SK-N-SH (cell line): ENCODE measurements at places on chromosomes 5 and 9.

DNA sequence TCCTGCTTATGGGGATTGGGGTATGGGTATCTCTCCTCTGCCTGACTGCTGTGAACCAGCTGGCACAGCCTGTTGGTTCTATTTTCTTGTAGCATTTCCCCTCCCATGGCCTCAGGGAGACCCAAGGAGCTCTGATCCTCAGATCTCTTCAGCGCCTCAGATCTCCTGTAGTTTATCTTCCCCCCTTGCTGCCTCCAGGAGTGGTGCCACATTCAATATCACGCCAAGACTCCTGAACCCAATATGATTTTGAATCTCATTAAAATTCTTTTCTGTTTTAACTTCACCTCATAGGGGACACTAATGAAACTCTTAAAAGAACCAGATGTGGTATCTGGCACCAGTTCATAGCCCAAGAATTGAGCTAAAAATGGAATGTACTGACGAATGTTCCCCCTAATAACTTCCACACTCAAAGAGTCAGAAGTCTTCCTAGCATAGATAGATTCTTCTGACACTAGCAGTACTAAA lies 59.6 kb upstream of the LIFR start:
- H3K27ac ChIP-seq = peak overlapping the region; percentile 3; the same call in 1 of the 2 replicates
- H3K27me3 ChIP-seq = no peaks in the 10 kb centered on the region
- no peak for DNase-seq
- no peaks in the 10 kb centered on the region for H3K36me3 ChIP-seq
- H3K4me3 ChIP-seq = no peak overlapping the region

DNA sequence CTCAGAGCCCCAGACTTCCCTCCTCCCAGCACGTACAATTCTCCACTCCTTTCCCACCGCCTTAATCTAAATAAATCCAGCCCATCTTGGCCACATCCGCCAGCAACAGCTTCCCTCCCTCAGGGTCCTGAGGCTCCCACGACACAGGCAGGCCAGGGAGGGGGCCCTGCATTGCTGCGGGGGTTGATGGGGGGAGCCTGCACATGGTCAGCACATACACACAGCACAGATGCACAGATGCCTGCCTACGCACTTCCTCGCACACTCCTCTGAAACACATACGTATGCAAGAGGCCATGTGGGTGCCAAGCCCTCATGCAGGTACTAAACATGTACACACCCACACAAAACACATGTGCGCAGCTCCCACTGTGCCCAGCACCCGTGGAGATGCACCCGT lies 14.8 kb downstream of the PDGFRB start:
- peak overlapping the region; percentile 92 for H3K27ac ChIP-seq

GRCh38 chr9:12851341-12852090 lies 76.7 kb downstream of the LURAP1L start:
- no peak for DNase-seq
- no peak overlapping the region for H3K27ac ChIP-seq
- H3K36me3 ChIP-seq = no peaks in the 10 kb centered on the region
- H3K27me3 ChIP-seq = no peaks in the 10 kb centered on the region

- H3K4me3 ChIP-seq = no peak overlapping the region
- H3K27me3 ChIP-seq = no peaks in the 10 kb centered on the region
- no peaks in the 10 kb centered on the region; the same call in 1 of the 2 replicates for H3K36me3 ChIP-seq
- no peaks in the 10 kb centered on the region for H3K4me1 ChIP-seq
Observed at GRCh38 chr5:139856714-139857113, 61.1 kb downstream of the PSD2 start.

DNA sequence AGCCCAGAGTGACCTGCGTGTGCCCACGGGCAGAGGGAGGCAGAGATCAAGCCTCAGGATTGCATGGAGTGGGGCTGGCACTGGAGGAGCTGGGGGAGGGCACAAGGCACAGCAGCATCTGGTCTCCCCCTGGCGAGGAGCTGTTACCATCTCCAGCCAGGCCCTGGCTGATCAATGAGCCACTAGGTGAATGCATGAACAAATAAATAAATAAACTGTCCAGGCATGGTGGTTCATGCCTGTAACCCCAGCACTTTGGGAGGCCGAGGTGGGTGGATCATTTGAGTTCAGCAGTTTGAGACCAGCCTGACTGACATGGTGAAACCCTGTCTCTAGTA lies 14.3 kb upstream of the PSMB7 start:
- no peak overlapping the region for H3K27ac ChIP-seq
- H3K27me3 ChIP-seq = no peaks in the 10 kb centered on the region
- no peaks in the 10 kb centered on the region for H3K36me3 ChIP-seq

DNA sequence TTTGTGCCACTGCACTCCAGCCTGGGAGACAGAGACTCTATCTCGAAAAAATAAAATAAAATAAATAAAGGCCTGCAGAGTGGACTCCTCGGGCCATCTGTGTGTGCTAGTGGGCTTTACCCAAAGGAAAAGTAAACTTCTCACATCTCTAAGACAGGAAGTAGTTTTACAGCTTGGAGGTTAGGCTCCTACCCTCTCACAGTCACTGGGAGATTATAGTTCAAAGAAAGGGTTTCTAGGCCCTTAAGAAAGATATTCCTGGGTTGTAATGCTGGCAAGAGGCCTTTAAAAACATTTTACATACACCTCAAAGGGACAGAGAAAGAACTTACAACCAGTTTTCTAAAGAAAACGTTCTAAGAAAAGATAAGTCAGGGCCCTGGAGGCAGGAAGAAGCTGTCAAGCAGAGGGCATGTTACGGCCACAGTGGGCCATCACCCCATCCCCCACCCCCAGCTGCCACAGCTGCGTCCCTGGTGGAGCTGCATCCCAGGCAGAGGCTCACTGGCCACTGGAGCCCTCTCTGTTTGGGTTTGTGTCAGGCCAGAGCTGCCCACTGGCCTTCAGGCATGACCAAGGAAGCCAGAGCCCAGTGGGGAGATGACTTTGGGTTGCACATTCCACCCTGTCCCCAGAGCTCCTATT lies 78.1 kb upstream of the CDK20 start:
- no peak for DNase-seq
- no peaks in the 10 kb centered on the region for H3K27me3 ChIP-seq
- H3K27ac ChIP-seq = no peak overlapping the region
- H3K36me3 ChIP-seq = no peaks in the 10 kb centered on the region
- no peak overlapping the region for H3K4me3 ChIP-seq
- no peaks in the 10 kb centered on the region; the same call in 1 of the 2 replicates for H3K4me1 ChIP-seq

- peaks cover 33% of the 10 kb centered on the region for H3K36me3 ChIP-seq
- H3K27me3 ChIP-seq = no peaks in the 10 kb centered on the region
- no peak overlapping the region for H3K27ac ChIP-seq
- DNase-seq = no peak
Observed at GRCh38 chr9:110066929-110067716, 140.8 kb downstream of the C9orf152 start.

- no peak overlapping the region; the same call in 1 of the 2 replicates for H3K4me3 ChIP-seq
- H3K36me3 ChIP-seq = no peaks in the 10 kb centered on the region
- H3K27ac ChIP-seq = no peak overlapping the region
Observed at GRCh38 chr9:89576404-89576839, 28.4 kb upstream of the GADD45G start.

- peak; percentile 47 for DNase-seq
- no peaks in the 10 kb centered on the region for H3K27me3 ChIP-seq
- no peaks in the 10 kb centered on the region for H3K36me3 ChIP-seq
- H3K27ac ChIP-seq = no peak overlapping the region
Observed at GRCh38 chr5:94893412-94894135, 275.1 kb downstream of the SLF1 start.

GRCh38 chr9:2479056-2479565 lies 142.5 kb upstream of the VLDLR start:
- DNase-seq = peak; percentile 25
- H3K4me3 ChIP-seq = no peak overlapping the region
- no peaks in the 10 kb centered on the region for H3K36me3 ChIP-seq
- H3K4me1 ChIP-seq = no peaks in the 10 kb centered on the region

- DNase-seq = no peak
- peaks cover 22% of the 10 kb centered on the region for H3K36me3 ChIP-seq
- H3K27me3 ChIP-seq = no peaks in the 10 kb centered on the region
Observed at GRCh38 chr5:1793301-1793740, 6.3 kb downstream of the MRPL36 start.

DNA sequence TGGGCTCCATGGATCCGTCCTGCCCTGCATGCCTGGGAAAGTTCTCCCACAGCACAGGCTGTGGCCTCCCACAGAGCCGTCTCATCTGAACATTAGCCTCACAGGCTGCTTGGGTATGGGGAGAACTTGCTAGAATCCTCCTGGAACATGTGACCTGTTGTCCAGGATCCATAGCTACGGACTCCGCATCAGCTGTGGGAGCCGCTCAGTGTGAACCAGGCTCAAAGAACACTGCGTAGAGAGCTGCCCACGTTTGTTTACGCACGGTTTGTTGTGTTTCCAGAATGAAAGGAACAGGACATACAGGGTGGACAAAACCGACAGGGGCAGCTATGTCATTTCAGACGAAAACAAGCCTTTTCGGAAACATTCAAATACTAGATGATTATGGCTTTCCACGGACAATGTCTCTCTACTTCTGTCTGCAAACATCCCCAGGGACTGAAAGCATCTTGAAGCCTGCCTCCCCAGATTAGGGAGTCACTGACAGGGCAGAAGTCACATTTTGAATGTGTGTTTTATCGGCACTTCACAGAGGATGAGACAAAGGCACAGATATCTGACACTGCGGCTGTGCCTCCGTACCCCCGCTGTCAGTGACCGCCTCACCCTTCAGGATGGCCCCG lies 390.3 kb downstream of the GADD45G start:
- no peak for DNase-seq
- no peaks in the 10 kb centered on the region for H3K27me3 ChIP-seq
- H3K27ac ChIP-seq = no peak overlapping the region
- no peak overlapping the region for H3K4me3 ChIP-seq
- H3K36me3 ChIP-seq = no peaks in the 10 kb centered on the region

DNA sequence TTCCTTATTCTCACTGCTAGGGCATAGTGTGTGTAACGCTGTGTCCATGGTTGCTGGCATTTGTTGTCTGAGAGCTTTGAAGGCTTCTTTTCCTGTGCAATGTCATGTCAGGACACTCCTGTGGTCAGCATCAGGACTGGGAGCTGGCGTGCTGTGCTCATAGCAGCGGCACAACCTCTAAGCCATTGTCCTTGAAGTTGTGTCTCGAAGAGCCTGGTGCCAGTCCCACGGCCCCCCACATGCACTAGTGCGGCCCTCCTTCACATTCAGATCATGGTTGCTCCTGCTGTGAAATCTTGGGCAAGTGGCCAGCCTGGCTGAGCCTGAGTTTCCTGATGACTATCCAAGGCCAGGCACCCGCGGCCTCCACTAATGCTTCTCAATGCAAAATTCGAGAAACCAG lies 32.4 kb downstream of the PDZD2 start:
- no peaks in the 10 kb centered on the region for H3K4me1 ChIP-seq
- no peaks in the 10 kb centered on the region for H3K27me3 ChIP-seq
- H3K27ac ChIP-seq = no peak overlapping the region
- H3K36me3 ChIP-seq = no peaks in the 10 kb centered on the region
- no peak for DNase-seq

DNA sequence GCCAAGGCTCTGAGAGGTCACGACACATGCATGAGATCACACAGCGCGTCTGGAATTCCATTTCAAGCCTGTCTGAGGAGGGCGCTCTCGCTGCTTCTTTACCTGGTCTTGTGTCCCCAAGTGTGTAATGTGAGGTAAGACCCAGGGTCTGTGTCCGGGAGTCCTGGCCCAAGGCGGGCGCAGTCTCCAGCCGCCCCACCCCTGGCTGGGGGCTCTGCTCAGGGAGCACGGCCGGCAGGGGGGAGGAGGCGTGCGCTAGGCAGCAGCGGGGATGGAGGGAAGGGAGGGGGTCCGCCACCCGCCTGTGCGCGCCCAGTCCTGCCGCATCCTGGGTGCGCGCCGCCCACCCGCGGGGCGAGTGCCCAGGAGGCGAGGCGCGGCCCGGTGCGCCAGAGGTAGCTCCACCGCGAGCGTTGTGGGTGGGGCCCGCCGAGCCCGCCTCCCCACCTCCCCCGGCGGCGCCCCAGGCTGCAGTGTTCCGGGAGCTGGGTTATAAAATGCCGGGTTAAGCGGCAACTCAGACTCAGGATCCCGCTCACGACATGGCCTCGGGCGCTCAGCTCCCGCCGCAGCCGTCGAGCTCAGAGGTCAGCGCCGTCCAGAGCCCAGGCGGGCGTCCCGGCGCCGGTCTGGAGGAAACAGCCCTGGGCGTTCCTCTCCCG lies at the start of gene CCNI2:
TSS of gene CCNI2 (plus strand) at position 473 of the 662 bp plus-strand sequence. CDS start at position 543, 70 bp downstream.
- no peaks in the 10 kb centered on the region for H3K36me3 ChIP-seq
- H3K27me3 ChIP-seq = no peaks in the 10 kb centered on the region
- H3K4me1 ChIP-seq = no peaks in the 10 kb centered on the region
- peak; percentile 87 for DNase-seq
- H3K4me3 ChIP-seq = peak within 1 kb of the TSS; percentile 49

DNA sequence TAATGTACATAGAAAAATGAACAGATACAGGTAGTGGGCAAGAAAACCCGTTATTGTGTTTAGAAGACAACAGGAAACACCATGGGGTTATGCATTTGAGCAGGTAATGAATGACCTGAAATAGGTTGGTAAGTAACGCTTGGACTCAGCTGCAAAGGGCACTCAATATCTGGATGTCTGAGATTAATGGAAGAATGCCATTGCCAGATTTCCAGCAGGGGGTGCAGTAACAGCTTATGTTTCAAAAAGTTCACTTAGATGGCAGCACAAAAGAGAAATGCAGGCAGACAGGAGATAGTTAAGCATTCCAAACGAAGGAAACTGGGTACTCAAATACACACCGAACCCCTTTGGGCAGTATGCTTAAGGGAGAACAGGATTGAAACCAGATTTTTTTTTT lies 285.5 kb upstream of the VLDLR start:
- no peaks in the 10 kb centered on the region for H3K27me3 ChIP-seq
- H3K4me3 ChIP-seq = no peak overlapping the region
- H3K36me3 ChIP-seq = no peaks in the 10 kb centered on the region
- H3K27ac ChIP-seq = no peak overlapping the region

- H3K36me3 ChIP-seq = no peaks in the 10 kb centered on the region
- no peak overlapping the region for H3K27ac ChIP-seq
- DNase-seq = no peak
- no peak overlapping the region for H3K4me3 ChIP-seq
Observed at GRCh38 chr5:63164838-63165535, 586.4 kb downstream of the LRRC70 start.

DNA sequence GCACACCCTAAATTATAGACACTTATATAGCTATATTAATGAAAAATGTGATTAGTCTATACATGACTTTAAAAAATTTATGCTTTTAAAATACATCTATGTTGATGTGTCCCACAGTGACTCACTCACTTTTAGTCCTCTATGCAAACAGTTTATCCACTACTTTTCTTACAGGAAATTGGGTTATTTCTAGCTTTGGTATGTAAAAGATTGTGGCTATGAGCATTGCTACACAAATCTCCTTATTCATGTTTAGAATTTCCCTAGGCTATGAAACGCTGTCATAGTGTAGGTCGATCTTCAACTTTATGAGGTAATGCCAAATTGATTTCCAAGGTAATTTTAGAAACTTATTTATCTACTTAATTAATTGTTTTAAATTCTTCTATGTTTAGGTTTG lies 687.4 kb downstream of the PRR16 start:
- H3K36me3 ChIP-seq = no peaks in the 10 kb centered on the region
- H3K27me3 ChIP-seq = no peaks in the 10 kb centered on the region
